Right ventricle myocardium inferior (tissue), 1 donor: ENCODE measurements at places on chromosomes 3 and 15. TPM values are rescaled to one million over a fixed set of nuclear protein-coding genes. Genes with fewer than 3 reads are reported as not detected.

- no peak for DNase-seq
Measured at GRCh38 chr15:35618260-35619188, 72.6 kb upstream of the DPH6 start.

DNA sequence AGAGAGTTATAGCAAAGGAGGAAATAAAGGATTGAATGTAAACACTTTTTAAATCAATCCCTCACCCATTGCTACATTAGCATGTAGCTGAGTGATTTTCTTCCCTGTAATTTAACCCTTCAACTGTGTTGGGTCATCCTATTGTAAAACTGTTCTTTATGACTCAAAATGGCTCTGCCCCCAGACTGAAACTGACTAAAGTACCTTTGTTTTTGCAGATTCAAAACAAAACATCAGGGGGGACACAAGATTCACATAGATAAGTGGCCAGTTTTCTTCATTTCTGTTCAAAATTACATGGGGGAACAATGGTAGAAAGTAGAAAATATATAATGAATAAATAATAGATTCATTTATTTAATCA, 268.4 kb downstream of the IGSF11 start:
- no peak for DNase-seq

- DNase-seq: no peak
Measured at GRCh38 chr3:111747490-111747889, 111.6 kb upstream of the PHLDB2 start.

- DNase-seq: no peak
Measured at GRCh38 chr3:186277268-186277909, 84.6 kb downstream of the DGKG start.

GRCh38 chr3:104582092-104582491, 784.6 kb upstream of the ALCAM start:
- no peak for DNase-seq

GRCh38 chr3:49856181-49857005, at the start of gene TRAIP:
Gene TRAIP, minus strand, starts transcription at chr3:49856564. Its CDS starts 111 bp downstream, at chr3:49856453.
- peak; percentile 94 for DNase-seq

- DNase-seq: no peak
Measured at GRCh38 chr3:135083179-135083578, 288.1 kb downstream of the EPHB1 start.

KBTBD12 gene
- total RNA-seq: 29.7 TPM

INKA1 gene
- 3.1 TPM for total RNA-seq

KCNAB1 gene
- total RNA-seq: 3.7 TPM

TRH gene
- not detected for total RNA-seq

CIP2A gene
- total RNA-seq: 1.1 TPM
